ENCODE measurements at places on chromosomes 1 and 21.

GRCh38 chr1:233163696-233164095 lies 131.8 kb downstream of the PCNX2 start:
- no peak for DNase-seq

GRCh38 chr21:46012154-46012553 lies 30.6 kb downstream of the COL6A1 start:
- no peak for DNase-seq

GRCh38 chr1:172184506-172185191 lies 235.8 kb upstream of the C1orf105 start:
- DNase-seq, result no peak

DNA sequence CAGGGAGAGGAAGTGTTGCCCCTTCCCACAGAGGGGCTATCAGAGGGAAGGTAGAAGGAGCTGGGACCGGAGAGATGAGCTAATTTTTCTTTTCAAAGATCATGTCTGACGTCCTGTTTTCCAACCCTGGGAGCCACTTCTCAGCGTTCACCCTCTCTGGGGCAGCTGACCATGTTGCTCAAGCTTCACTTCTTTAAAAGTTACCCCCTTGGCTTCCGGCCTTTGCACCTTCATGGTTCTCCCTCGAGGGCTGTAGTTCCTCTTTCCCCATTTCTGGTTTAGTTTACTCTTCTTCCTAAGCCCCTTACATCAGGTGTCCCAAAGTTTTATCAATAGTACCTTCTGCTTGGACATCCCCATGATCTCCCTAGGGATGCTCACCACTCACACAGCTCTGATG lies 23.8 kb upstream of the CSF1 start:
- no peak for DNase-seq

DNA sequence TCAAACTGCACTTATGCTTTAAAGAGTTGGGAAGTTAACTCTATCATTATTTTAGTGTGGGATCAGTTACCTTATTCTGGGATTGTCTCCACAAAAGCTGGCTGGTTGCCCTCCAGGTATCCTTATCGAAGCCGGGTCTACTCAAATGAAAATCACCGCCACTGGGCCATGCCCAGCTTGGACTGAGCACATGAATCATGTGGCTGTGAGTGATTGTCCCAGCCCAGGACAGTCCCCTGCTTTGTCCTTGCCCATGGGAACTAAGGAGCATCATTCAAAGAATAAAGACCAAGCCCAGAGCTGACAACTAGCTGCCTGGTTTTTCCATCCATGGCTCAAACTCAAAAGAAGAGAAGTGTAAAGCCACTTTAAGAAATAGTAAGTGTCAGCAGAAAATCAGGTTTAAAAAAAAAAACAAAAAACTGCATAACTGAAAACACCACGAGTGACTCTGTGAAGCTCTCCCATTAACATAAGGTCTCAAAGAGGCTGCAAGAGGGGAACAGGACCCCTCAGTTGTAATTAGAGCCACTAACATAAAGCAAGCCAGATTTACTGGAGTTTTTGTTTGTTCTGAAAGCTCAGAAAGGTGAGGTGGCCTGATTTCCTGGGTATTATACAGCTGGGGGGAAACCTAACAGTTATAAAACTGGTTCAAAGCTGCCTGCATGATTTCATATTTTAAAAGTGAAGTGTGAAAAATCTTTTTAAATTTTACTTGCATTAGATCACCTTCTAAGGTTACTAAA lies 91.5 kb downstream of the KIF14 start:
- no peak for DNase-seq

Measured in kidney glomerular epithelial cell (primary cell).